ENCODE measurements at places on chromosomes 2 and 18.

DNA sequence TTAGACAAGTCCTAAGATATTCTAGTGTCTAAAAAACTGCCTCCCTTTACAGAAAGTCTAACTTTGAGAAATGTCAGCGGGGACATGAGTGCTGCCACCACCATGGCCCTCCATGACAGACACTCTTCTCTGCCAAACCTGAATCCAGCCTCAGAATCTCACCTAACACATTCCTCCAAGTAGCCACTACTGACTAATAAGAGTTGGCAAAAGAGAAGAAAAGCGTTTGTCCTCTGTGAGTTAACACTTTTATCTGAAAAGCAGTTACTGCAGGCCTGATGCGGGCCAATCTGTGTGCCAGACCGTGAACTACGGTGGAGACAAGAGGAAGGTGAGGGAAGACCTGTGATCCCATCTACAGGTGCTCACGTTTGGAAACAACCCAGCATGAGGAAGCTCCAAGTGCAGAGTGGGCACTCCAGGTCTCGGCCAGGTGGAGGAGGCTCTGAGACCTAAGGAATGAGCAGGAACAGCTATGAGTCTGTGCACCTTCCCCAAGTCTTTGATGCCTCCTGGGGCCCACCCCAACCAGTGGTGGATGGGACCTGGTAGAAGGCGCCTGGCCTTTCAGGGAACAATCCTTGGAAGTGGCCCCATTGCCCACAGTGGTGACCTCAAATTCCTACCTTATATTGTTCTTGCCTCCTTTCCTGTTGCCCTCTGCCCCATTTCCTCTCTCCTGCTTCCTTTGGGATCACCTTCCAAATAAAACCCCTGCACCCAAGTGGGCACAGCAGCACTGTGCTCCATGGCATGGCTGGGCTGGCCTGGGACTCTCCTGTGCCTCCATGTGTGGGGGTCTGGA, 91.6 kb downstream of the BIN1 start:
- no peak for DNase-seq

- no peak for DNase-seq
Measured at GRCh38 chr2:200447139-200447855, 62.6 kb downstream of the KCTD18 start.

DNA sequence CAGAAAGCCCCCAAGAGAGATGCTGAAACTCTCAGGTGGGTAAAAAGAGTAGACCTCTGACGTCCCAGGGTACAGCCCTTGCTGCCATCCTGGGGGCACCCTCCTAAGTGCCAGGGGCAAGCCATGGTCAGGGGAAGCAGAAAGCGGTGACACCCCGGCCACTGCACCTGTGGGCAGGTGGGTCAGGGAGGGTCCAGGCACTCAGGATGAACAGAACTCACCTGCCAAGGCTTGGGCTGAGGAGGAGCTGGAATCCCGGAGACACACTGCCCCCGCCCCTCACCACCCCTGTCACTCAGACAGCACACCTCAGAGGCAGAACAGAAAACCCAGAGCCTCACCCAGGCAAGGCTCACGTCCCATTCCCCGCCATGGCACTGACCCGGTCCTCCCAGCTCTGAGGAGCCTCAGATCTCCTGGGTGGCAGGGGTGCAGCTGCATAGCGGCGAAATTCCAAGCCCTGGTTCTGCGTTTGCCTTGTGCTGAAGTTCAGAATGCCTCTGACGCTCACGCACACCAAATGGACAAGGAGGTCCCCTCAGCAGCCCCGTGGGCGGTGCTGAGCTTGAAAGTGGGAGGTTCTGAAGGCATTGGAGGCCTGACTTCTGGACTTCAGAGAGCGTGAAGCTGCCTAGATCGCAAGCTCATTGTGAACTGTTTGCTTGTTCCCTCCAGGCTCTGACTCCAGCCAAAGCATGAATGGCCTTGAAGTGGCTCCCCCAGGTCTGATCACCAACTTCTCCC, 4.3 kb downstream of the GPR17 start:
- DNase-seq = no peak

GRCh38 chr2:145792745-145793144, 1272.8 kb upstream of the ZEB2 start:
- DNase-seq = no peak

- DNase-seq = no peak
Measured at GRCh38 chr2:9388199-9388681, 35.1 kb downstream of the ITGB1BP1 start.

- DNase-seq = no peak
Measured at GRCh38 chr2:119222863-119223520, 642 bp upstream of the STEAP3 start.

- peak; percentile 67 for DNase-seq
Measured at GRCh38 chr18:21362831-21363230, 120.8 kb downstream of the GREB1L start.
